GM10248 (cell line): ENCODE measurements at places on chromosomes 11 and 22.

DNA sequence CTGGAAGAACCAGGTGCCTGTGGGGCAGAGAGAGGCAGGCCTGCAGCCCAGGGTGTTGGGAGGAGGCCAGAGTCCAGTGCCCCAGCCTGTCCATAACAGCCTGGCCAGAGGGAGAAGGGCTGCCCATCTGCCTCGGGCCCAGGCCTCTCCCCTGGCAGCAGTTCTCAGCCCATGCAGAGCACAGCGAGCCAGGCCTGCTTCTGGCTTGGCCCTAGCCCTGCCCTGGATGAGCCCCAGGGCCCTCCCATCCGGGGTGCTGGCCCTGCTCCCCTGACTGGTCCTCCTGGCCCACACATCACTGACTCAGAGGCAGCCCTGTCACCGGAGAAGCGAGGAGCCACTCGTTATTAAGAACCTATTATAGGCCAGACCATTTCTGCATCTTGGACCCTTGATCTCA is 19.7 kb upstream of the MYRF start:
- no peak for DNase-seq

DNA sequence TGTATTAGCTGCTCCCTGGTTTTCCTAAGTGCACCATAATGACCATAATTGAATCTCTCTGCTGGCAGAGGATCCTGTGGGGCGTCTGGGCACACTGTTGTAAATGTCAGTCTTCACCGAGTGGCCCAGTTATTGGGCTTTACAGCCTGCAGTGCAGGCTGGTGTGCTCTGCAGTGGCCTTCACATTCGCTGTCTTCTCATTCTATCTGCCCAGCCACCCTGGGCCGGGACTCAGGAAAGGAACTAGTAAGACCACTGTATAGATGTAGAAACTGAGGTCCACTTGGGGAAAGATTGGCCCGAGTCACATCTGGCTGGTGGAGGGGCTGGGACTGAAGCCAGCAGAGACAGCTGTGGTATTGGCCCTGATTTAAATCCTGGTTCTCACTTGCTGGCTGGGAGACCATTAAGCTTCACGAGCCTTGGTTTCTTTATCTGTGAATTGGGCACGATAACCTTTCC is 49.3 kb downstream of the TSPAN18 start:
- DNase-seq = no peak

DNA sequence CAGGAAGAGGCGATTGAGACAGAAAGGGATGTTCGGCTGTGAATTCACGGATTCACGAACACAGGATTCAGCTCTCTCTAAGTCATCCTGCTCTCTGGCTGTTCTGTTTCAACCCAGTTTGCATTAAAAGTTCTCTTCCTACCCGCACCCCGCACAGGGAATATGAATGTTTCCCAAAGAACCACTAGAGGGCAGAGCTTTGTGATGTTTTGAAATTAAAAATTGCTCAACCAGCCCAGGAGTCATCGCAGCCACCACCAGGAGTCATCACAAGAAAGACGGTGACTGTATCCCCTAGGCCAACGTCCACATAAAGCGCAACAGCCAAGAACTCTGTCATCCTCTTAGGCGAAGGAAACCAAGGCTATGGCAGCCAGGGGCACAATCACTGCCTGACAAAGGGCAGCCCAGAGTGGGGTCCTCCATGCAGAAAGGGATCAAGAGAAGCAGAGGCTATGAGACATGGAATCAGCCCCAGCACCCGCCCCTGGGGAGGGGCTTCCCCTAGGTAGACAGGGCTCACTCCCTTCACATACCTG is 122.4 kb downstream of the WT1 start:
- peak; percentile 38 for DNase-seq

DNA sequence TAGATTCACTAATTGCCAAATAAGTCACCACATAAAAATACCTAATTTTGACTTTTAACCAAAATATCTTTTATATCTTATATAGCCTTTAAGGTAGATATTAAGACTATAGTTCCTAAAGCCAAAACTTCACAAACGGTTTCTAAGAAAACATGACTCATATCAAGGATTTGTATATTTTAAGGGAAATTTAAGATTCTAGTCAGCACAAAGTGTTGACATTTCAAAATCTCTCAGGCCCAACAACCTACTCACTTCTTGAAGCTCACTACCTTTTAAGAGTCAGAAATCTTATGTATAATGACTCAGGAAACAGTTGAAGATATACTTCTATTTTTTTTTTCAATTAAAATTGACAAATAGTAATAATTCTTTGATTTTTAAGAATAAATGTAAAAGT is 221.9 kb downstream of the SBF2 start:
- DNase-seq = no peak

GRCh38 chr22:49677495-49677889 is 150.2 kb downstream of the BRD1 start:
- no peak for DNase-seq

DNA sequence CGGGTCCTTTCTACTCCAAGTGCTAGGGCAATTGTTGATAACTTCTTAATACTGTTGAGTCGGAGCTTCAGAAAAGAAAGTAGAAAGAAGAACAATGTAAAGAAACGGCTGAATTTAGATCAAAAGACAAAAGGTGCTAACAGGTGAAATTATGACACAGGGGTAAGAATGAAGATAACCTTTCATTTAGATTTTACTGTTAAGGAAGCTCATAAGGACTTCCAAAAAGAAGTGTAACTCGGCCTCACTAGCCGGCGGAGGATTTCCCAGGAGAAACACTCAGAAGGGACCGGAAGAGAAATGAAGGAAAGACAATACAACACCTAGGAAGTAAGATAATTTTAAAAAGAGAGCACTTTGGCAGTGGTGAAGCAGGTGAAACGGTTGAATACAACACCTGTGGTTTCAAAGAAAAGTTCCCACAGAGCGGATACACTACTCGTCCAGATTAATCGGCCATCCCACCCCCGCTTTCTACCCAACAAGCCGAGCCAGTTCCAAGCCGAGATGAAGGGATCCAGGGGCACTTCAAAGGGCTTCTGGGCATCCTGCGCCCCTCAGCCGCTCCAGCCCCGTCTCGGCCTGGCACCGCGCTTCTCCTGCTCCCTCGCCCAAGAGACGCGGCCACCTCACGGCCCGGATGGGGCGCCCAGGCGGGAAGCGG is 737 bp downstream of the PPP2R1B start:
- no peak for DNase-seq

DNA sequence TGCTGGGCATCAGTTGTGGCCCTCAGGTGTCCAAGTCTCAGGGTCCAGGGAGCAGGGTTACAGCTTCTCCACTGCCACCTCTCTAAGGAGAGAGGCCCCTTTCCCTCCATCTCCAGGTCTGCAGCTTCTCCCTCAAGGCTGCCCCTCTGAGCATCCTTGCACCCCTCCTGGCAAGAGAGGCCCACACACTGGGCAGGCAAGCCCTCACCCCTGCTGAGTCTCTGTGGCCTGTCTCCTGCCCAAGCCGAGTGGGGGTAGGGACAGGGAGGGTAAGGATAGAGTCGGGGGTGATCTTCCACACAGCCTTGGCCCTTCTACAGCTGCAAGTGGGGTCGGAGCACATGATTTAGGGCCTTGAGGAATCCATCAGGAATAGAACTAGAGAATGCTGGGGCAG is 76.6 kb downstream of the ST3GAL4 start:
- DNase-seq = no peak

- no peak for DNase-seq
Measured at GRCh38 chr22:27996529-27996925, 77.5 kb upstream of the PITPNB start.

- no peak for DNase-seq
Measured at GRCh38 chr22:46351767-46352166, 16.3 kb downstream of the TRMU start.

DNA sequence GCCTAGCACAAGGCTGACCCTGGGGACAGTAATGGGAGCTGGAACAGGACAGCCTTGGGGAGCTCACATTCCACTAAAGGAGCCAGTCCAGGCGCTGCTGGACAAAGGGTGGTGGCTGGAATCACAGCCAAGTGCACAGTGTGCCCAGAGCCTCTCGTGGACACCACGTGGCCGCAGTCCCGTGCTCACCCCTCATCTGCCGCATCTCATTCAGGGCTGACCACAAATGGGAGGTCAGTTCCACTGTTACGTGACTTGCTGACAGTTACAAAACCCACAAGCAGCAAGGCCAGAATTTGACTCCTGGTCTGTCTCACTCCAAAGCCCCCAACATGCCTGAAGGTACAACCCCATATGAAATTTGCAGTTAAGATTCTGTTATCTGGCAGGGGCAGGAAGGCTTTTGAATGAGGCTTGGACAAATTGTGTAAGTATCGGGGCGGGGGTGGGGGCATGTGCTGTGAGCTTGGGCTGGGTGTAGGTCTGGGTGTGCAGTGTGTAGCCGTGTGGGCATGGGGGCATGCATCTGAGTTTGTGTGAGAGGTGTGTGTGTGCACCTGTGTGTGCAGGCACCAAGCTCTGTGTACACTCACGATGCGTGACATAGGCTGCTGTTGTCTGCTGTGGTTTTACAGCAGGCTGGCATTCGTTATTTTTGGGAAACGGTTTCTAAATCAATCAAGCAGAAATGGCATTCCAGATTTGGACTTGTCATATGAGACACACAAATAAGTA is 301.7 kb downstream of the BRD1 start:
- no peak for DNase-seq

DNA sequence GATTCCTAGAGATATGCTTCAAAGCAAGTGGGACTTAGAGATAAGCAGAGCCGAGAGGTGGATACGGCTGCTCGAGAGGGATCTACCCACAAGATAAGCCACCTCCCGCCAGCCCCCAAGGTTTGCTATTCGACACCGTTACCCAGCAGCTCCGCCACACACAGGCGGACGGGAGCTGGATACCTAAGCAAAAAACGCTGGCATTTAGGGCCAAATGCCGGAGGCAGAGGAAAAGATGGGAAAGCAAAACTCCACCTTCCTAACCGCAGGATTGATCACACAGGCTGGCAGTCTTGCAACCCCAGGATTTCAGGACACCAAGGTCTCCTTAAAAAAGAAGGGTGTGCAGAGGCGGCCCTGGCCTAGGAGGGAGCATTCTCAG is 709 bp downstream of the FTH1 start:
- no peak for DNase-seq

- no peak for DNase-seq
Measured at GRCh38 chr11:12986194-12986898, 22.8 kb upstream of the RASSF10 start.

- DNase-seq = no peak
Measured at GRCh38 chr11:99271527-99271926, 250.8 kb downstream of the CNTN5 start.

GRCh38 chr11:124758355-124759265 is 3.5 kb downstream of the ESAM start:
- DNase-seq = peak; percentile 80

DNA sequence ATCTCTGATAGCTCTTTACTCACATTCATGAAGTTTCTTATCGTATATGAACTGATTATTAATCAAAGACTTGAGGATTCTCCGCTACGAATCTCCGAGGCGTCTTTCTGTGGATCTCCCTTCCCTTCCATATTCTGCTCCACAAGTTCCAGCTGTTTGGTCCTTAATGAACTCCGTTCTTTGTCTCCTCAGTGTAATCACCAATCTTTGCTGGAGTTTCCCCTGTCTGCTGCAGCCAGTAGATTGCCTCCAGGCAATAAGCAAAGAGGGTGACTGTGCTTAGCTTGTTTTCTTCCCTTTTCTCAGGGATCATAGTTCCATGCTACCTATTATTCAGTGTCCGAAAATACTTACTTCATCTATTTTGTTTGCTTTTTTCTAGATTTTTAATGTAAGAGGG is 169.6 kb upstream of the FOLH1 start:
- DNase-seq = no peak

DNA sequence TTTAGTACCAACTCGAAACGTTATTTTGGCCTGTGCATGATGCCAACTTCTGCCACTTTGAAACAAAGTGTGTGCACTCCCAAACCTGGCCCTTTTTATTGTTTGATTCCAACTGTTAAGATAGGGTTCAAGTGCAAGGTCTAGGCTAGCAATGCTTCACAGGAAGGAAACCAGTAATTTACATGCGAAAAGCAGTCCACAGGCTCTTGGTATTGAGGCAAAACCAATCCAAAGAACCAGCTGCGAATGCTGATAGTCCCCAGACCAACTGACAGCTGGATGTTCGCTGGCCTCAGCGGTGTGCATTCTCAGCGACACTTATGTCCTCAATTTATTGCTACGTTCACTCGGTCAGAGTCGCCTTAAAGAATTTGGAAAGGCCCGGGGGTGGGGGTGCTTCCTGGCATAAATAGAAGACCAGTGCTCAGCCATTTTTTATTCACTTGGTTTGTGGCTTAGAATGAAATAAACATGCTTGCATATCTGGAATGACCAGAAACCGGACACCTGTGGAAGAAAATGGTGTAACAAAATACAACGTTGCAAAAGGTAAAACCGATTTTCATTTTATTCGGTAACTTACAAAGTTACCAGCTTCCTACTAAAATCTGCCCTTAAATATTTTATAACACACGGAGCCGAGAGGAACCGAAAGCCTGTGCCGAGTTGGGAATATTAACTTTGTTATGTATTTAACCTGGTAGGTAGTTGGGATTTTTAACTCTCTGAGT is 1.6 kb downstream of the CPT1A start:
- DNase-seq = no peak

GRCh38 chr11:43567396-43567975 is 113.1 kb upstream of the HSD17B12 start:
- DNase-seq = peak; percentile 67

DNA sequence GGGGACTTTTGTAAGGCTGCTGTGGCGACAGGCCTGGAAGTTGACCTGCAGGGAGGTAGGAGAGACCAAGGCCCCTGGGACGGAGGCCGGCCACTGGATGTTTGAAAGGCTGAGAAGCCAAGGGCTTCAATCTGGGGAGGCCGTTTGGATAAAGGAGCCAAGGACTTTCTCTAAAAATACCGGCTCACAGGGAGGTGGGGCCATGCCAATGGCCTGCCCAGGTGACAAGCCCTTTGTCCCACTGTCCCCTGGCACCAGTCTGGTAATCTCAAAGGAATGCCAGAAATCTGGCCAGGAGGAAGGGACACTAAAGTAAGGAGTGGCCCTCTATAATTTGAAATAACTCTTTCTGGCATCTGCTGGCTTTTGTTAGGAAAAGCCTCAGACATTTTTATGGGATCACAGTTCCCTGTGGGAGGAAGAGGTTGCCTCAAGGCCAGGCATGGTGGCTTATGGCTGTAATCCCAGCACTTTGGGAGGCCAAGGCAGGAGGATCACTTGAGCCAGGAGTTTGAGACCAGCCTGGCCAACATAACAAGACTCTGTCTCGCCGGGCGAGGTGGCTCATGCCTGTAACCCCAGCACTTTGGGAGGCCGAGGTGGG is 1.9 kb upstream of the CHKA start:
- DNase-seq = no peak

DNA sequence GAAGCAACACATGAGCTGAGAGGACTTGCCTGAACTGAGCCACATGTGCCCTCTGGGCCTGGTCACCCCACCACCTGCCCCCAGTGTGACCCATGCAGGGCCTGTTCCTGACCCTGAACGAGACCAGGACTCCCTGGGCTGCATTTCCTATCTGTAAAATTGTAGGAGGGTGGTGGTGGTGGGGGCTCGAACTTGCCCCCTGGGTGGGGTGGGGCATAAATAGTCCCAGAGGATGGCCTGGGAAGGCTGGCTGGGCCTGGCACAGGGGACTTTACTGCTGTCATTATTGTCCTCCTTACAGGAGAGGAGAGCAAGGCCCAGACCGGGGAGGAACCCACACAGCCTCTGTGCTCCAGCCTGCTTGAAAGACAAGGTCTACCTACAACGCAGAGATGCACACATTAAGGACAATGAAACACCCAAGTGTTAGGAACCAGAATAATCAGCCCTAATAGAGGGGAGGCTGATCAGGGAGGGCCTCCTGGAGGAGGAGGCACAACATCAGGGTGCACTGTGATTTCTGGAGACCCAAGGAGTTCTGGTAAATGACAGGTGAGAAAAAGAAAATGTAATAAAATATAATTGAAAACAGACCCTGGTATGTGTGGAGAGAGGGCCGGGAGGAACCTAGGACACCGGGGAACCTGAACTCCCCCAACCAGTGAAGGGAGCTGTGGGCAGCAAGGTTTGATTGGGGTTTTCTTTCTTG is 2.8 kb upstream of the AIFM3 start:
- no peak for DNase-seq
